ENCODE measurements at places on chromosomes 5 and 9.

DNA sequence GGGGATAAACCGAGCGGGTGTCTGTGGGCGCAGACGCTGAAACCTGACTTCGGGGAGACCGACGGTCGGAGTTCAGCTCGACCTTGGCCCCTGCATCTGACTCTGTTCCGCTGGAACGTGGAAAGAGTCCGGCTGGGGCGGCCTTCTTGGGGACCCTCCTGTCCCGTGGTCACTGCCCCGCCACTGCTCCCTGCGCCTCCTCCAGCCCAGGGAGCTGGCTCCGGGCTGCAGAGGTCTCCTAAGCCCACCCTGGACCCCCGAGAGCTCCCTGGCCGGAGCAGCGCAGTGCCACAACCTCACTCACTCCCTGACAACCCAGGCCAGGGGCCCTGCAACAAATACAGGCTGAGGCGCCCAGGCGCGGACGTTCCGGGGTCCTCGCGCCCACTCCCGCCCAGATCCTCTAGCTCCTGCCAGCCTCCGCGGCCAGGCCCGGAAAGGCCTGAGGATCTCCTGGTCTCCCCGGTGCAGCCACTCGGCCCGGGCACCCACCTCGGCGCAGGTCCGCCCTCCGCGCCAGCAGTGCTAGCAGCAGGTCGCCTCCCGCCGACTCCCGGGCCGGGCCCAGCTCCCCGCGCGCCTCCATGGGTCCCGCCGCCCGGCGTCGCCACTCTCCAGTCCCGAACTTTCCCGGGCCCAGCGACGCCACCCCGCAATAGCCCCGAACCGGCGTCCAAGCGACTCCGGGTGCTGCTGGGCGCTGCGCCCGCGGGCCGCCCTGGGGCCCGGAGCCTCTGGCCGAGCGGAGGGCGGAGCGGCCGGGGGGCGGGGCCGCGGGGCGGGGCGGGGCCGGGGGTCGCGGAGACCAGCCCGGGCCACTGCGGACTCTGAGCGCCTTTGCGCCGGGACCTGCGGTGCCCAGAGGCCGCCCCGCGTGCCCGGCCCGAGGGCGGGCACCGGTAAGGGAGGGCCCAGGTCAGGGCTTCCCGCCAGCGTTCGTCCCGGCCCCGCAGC is 2.2 kb downstream of the LHX3 start:
- DNase-seq, result no peak

GRCh38 chr5:95928724-95929253 is 32.9 kb downstream of the ELL2 start:
- no peak for DNase-seq

- no peak for DNase-seq
These were observed 89.7 kb upstream of the SLC44A1 start for GRCh38 chr9:105154723-105155191.

- no peak for DNase-seq
These were observed 201.7 kb downstream of the BNC2 start for GRCh38 chr9:16668734-16669295.

GRCh38 chr5:14204785-14205321 is 61.7 kb downstream of the TRIO start:
- DNase-seq, result no peak

DNA sequence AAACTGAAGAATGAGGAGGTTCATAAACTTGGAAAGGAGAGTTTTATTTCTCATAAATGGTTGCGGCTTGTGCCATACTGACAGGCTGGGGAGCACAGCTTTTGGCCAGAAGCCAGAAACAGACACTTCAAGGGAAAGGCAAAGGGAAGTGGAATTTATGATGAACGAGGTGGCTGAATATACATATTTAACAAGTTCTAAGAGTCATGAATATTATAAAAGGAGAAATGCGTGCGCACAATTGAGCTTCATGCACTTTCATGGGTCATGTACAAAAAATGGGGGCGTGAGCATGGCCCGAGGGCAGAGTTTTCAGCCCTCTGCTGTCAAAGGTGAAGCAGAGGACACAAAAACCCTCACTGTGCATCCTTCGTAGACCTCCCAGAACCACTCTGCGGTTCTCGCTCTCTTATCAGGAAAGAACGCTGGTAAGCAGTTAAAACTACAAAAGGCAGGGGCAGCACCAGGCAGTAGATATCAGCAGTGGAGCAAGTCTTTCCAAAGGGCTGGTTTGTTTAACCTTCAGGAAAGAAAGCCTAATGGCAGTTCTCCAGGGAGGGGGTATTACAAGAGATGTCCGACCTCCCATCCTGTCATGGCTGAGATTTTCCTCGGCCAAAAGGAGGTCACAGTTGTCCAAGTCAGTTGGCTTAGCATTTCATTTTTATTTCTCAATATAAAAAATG is 29.0 kb downstream of the AUH start:
- DNase-seq, result no peak

- no peak for DNase-seq
These were observed 3.2 kb upstream of the SMIM32 start for GRCh38 chr5:136195971-136196820.

DNA sequence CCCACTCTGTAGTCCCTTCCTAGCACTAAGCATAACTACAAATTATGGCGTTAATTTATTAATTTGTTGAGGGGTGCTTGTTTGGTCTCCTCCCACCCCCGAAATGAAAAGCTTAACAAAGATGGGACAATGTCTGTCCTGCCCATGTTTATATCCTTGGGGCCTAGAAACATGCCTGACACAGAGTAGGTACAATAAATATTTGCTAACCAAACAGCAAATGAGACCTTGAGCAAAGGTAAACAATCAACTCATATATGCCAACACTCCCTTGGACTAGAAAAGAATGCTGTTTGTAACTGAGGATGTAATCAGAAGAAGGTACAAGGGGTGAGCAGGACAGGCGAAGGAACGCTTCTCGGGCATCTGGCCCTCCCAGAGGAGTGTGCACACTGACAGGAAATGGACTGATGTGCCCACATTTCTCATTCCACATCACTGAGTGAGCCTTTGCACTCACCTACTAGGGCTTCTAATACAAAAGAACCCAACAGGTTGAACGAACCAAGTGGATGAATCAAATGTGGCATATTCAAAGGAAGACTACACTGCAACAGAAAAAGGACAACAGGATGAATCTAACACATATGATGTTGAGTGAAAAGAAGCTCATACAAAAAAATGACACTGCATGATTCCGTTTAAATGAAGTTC is 66.8 kb downstream of the MED27 start:
- no peak for DNase-seq

DNA sequence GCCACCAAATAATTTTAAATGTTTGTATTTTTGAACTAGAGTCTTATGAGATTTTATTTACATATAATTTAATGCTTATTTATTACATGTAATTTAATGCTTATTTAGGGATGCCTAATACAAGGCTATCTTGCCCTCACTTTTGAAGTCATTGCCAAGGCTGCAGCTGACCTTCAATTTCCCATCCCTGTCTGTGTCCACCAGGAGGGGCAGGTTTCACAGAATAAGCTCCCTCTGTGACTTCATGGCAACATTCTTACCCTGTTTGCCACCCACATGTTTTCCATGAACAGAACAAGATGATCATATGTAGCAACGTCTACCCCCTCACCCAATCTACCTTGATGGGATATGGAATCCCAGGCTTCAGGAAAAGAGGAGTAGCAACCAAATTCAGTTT is 27.0 kb downstream of the C5 start:
- no peak for DNase-seq

GRCh38 chr5:80182809-80183580 is 72.9 kb downstream of the SERINC5 start:
- DNase-seq, result no peak

GRCh38 chr9:109297899-109298298 is 23.0 kb downstream of the EPB41L4B start:
- DNase-seq, result no peak

- DNase-seq, result no peak
These were observed 16.0 kb upstream of the ACOT12 start for GRCh38 chr5:81409896-81410295.

DNA sequence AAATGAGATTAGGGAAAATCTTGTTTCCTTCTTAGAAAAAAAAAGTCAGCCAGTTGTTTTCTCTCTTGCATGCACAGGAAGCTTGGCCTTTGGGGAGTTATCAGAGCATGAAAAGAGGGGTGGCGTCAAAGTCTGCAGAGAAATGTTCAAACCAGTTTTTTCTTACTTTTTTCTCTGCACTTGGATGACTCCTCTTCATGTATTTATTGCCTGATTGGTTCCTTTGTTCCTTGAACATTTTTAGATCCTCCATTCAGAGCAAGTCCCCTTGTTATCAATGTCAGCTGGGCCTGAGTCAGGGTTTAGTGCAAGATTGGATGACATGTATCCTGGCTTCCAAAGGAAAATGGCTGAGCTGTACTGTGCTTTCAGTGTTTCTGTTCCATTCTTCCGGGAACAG is 392.6 kb upstream of the BRINP1 start:
- no peak for DNase-seq

- DNase-seq, result no peak
These were observed 22.6 kb upstream of the NOTCH1 start for GRCh38 chr9:136568288-136569081.

- no peak for DNase-seq
These were observed 122.0 kb downstream of the TLE4 start for GRCh38 chr9:79693750-79694149.

- DNase-seq, result no peak
These were observed 11.2 kb downstream of the RICTOR start for GRCh38 chr5:39063037-39063436.

DNA sequence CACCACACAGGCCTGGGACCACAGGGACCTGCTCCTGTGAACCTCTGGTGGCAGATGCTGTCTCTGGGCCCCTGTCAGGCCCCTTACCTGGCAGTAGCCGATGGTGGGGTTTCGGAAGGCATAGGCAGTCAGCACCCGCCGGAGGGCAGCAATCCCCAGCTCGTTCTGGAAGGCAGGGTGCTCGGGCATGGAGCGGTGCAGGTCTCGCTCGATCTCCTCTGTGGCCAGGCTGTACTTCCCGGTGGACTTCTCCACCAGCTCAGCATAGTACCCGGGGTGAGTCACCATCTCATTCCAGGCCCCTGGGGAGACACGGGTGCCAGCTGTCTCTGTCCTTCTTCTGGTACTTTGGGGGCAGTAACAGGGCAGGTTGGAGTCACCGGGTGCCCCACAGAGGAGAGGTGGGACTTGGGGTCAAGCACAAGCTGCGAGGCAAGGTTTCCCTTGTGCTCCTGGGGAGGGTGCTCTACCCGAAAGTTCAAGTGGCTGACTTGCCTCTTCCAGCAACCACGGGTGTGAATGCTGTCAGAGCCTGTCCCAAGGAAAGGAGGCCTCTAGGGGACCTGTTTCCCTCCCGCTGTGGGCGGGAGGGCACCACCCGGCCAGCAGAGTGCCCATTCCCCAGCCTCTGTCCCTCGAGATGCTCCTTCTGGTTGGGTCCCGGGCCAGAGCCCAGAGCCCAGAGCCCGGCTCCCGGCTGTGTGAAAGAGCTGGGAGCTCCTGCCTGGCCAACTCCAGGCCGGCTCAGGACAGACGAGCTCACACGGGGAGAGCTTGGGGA is 19.8 kb upstream of the MRNIP start:
- DNase-seq, result no peak

- DNase-seq, result no peak
These were observed 11.8 kb upstream of the GPR151 start for GRCh38 chr5:146527785-146528184.

GRCh38 chr5:135036405-135036804 is 2.4 kb upstream of the PITX1 start:
- DNase-seq, result no peak

- DNase-seq, result no peak
These were observed 98.9 kb downstream of the MAN2A1 start for GRCh38 chr5:109788596-109788995.

DNA sequence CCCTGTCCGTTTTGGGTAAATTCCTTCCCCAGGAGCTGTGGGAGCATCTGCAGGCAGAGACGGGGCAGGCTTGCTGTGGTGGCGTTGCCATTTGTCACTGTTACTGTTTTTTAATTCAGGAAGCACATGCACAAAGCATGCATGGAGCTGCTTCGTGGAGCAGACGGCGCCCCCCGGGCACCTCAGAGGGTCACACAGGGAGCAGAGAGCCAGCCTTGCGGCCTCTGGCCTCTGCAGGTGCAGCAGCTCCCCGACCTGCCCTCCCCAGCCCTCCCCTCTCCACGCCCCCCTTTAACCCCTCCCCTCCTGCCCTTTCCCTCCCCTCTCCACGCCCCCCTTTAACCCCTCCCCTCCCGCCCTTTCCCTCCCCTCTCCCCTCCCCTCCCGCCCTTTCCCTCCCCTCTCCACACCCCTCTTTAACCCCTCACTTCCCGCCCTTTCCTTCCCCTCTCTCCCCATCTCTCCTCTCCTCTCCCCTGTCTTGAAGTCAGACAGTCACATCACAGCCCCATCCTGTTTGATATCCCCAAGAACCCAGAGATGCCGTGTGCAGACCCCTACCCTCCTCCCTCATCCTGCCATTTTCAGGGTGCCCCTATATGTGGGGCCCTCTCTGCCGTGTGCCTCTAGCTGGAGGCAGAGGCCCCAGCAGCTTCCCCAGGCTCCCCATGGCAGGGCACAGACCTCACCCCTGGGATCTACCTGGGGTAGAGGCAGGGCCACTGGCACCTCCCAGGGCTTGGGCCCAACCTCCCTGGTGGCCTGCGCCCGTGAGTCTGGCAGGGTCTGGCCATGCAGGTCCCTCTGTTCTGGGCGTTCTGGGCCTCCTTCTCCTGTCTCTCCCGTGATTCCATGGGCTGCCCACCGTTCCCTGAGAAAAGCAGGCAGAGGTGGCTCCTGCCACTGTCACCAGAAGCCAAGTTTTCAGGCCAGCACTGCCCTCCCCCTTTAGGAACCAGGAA is 29.6 kb upstream of the UBAC1 start:
- no peak for DNase-seq

- no peak for DNase-seq
These were observed 42.8 kb upstream of the FABP6 start for GRCh38 chr5:160186480-160186879.

- DNase-seq, result no peak
These were observed 557 bp downstream of the GNG10 start for GRCh38 chr9:111661802-111662521.

DNA sequence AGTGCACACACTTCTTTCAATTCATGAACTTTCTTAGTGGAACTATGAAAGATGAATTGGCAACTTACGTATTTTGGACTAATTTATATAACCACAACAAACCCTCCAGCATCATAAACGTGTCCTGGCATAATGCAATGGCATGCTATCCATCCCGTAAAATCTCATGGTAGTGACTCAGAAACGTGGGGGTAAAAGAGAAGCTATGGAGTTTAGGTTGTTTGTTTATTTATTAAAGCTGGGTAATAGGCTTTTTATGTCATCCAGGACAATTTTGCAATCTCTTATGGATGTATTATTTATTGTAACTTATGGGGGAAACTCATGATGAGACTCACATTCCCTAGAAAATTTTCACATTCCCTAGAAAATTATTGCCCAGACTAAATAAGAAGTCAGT is 106.3 kb downstream of the GDA start:
- DNase-seq, result no peak

DNA sequence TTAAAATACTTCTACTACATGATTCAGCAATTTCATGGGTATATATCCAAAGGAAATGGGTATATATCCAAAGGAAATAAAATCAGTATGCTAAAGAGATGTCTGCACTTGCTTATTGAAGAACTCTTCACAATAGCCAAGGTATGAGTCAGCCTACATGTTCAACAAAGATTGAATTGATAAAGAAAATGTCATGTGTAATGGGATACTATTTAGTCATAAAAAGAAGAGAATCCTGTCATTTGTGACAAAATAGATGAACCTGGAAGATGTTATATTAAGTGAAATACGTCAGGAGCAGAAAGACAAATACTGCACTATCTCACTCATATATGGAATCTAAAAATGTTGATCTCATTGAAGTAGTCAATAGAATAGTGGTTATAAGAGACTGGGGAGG is 944.5 kb upstream of the CTNND2 start:
- DNase-seq, result no peak

GRCh38 chr5:145598983-145599382 is 236.2 kb downstream of the PRELID2 start:
- DNase-seq, result no peak
